ENCODE measurements at places on chromosomes 3 and 15. TPM values are rescaled to one million over a fixed set of nuclear protein-coding genes. Genes with fewer than 3 reads are reported as not detected.

The ADIPOQ gene
- total RNA-seq: 1.8 TPM

The NAA80 gene
- total RNA-seq: 7.9 TPM

The HAUS2 gene
- 11.3 TPM for total RNA-seq

The SEMA3G gene
- 6.0 TPM for total RNA-seq

The CCDC174 gene
- total RNA-seq: 13.5 TPM

The CTXND1 gene
- 0.04 TPM for total RNA-seq

DNA sequence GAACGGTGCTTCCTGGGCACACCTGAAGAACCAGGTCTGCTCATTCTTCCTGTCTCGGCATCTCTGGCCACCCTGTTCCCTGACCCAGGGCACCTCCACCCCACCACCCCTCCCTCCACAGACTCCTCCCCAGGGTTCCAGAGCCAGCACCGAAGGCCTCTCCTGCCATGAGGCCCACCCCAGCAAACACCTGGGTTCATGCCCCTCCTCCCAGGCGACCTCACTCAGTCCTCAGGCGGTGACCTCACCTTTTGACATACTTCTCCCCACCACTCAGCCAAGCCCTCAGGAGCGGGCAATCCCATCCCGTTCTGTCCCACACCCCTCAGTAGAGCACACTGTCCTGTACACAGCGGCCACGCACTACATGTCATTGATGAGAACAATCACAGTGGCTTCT is 72.3 kb downstream of the RPN1 start:
- DNase-seq: no peak
- H3K36me3 ChIP-seq: no peaks in the 10 kb centered on the region
- no peak overlapping the region for H3K4me3 ChIP-seq

- no peaks in the 10 kb centered on the region for H3K36me3 ChIP-seq
- no peaks in the 10 kb centered on the region for H3K27me3 ChIP-seq
- DNase-seq: no peak
- no peak overlapping the region for H3K4me3 ChIP-seq
- H3K4me1 ChIP-seq: no peaks in the 10 kb centered on the region
Observed at GRCh38 chr3:58657571-58658141, 8.9 kb downstream of the FAM3D start.

DNA sequence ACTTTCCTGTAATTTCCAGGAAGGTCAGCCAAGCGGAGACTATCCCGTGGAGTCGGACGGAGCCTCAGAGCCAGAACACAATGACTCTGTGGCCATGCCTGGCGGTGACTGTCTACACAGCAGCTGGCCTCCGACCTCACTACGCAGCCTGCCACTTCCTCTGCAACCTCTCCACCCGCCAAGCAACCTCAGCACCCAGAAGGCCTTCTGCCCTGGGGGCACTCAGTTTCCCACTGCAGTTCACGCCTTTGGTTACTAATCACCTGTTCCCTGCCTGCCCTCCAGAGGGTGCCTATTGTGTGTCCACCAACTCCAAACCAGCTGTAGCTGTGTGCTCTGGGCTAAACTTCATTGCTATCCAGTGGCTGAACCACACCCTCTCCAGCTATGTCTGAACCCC is 44.0 kb downstream of the TM2D3 start:
- peaks cover 39% of the 10 kb centered on the region for H3K4me1 ChIP-seq
- no peak overlapping the region for H3K4me3 ChIP-seq
- peak; percentile 52 for DNase-seq
- no peak overlapping the region for H3K27ac ChIP-seq
- H3K36me3 ChIP-seq: no peaks in the 10 kb centered on the region

GRCh38 chr15:74865316-74865715 is 7.8 kb downstream of the SCAMP2 start:
- H3K4me1 ChIP-seq: peaks cover 56% of the 10 kb centered on the region
- H3K27me3 ChIP-seq: no peaks in the 10 kb centered on the region
- DNase-seq: no peak
- no peak overlapping the region for H3K27ac ChIP-seq

- H3K4me3 ChIP-seq: no peak overlapping the region
- H3K36me3 ChIP-seq: no peaks in the 10 kb centered on the region
- H3K27ac ChIP-seq: no peak overlapping the region
Observed at GRCh38 chr15:66863390-66864085, 161.5 kb downstream of the SMAD6 start.

DNA sequence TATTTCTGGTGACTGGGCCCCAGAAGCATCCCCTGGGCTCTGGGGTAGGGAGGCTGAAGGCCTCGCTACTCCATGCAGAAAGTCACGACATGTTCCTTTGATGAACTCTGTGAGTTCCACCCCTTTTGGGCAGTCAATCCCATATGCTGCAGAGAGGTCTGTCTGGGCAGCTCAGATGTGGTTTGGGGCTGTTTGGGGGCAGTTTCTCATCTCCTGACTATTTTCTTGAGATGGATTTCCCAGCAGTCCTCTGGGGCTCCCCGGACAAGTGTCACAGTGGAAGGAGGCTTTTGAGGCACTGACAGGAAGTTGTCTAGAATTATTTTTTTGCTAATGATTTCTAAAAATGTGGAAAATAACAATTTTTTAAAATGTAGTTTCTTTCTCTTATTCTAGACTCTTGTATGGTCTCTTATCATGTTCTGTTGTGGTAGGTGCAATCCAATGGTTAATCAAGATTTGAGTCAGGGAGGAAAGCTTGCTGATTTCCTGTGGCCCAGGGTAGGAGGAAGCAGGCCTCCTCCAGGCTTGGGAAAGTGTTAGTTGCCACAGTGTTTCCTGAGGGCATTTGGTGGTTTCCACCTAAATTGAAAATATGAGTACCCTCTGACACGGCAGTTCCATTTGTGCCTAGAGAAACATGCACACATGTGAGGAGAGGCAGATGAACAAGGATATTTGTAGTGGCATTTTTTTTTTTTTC is 19.9 kb upstream of the TATDN2 start:
- peaks cover 2% of the 10 kb centered on the region for H3K36me3 ChIP-seq
- no peak overlapping the region for H3K4me3 ChIP-seq
- no peak overlapping the region for H3K27ac ChIP-seq

DNA sequence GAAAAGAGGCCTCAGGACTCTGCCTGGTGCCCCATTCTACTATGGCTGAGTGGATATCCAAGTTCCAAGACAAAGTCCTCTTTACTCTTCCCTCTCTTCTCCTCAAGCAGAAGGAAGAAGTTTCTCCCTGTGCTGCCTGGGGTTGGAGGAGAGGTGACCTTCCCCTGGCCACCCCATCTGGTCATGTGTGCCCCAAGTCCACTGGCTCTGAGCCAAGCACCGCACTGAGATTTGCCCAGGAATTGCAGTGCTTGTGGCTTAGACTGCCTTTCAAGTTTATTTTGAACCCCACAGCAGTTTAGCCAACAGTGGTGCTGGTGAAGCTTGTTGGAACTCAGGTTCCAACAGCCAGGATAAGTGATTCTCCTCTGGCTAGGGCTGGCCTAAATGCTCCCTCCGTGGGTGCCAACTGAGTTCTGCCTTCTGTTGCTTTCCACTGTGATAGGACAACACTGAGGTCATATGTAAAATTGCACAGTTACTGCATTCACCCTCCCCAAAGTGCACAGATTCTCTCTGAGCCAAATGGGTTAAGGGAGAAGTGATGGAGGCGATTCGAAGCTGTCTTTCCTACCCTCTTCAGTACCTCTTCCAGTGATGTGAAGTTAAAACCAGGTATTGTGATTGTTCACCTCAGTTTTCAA is 69.9 kb downstream of the TMCO5A start:
- no peaks in the 10 kb centered on the region for H3K36me3 ChIP-seq
- no peak overlapping the region for H3K27ac ChIP-seq
- no peak for DNase-seq
- H3K4me1 ChIP-seq: no peaks in the 10 kb centered on the region
- H3K27me3 ChIP-seq: no peaks in the 10 kb centered on the region
- no peak overlapping the region for H3K4me3 ChIP-seq

DNA sequence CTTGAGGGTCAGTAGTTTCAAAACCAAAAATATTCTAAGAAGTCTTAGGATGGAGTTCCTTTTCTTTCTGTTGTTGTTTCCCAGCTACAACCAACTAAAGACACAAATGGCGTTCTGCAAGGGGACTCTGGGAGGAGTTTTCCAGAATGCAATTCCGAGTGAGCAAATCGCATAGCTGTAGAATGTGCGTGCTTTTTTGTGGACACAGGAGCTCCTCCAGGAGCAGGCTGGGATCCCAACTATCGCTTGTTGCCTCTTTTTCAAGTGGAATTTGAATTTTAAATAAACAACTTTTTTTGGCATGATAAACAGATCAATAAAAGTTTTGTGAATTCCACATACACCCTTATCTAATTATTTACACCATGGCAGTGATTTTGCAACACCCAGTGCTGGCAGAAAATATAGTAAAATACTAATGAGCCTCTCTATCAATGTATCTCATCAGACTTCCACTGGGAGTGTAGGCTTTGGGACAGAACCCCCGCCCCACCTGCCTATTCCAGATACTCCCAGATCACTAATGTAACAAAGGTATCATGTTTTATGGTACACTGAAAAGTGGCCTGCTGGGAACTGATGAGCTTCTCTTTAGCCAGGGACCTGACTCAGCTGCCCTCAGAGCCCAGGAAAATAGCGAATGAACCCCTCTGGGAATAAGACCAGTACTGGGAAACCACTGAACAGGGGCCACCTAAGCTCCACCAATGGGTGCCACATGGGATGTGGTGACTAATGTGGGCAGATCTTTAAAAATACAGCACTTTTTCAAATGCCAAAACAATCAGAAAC is 66.4 kb downstream of the LMCD1 start:
- H3K4me3 ChIP-seq: no peak overlapping the region
- H3K4me1 ChIP-seq: peaks cover 9% of the 10 kb centered on the region
- peaks cover 89% of the 10 kb centered on the region for H3K36me3 ChIP-seq
- H3K27me3 ChIP-seq: no peaks in the 10 kb centered on the region
- H3K27ac ChIP-seq: peak overlapping the region; percentile 24

DNA sequence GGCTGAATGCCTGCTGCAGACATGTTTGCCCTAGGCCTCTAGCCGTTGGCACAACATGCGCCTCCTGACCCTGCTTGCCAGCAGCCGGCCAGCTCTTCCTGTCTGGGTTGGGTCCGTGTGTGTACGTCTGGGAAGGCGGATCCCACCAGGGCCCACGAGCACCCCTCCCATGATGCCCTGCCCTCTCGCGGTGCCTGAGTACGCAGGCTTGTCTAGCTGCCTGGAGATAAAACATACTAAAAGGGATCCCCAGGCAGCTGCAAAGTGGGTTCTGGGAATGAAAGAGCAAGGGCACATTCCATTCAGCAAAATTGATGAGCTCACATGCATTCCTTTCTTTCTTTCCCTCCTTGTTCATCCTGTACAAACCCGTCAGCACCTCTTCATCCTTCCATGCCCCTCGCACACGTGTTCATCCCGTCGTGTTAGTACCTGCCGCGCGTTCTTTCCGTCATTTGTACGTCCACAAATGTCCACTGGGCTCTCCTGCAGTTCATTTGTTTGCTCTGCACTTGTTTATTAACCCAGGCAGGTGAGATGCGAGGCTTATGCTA is 74.3 kb downstream of the FBLN2 start:
- no peak overlapping the region for H3K4me3 ChIP-seq
- no peaks in the 10 kb centered on the region for H3K36me3 ChIP-seq
- H3K27me3 ChIP-seq: no peaks in the 10 kb centered on the region
- no peaks in the 10 kb centered on the region for H3K4me1 ChIP-seq
- no peak for DNase-seq

DNA sequence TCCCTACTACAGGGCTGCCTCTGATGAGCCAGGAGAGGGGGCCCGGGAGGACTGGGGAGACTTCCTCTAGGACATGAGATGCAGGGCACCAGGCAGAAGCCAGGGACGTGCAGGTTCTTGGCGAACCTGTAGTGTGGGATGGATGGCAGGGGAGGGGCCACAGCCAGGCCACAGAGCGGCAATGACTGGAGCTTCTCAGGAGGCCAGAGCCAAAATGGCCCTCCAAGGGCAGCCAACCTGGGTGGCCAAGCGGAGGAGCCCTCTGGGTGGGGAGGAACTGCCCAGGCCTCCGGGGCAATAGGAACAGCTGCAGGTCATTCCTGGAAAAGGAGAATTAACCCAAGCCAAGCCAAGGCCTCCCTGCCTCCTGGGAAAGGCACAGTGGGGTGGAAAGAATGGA is 224.5 kb downstream of the XXYLT1 start:
- H3K4me1 ChIP-seq: peaks cover 9% of the 10 kb centered on the region
- H3K27me3 ChIP-seq: no peaks in the 10 kb centered on the region
- no peak for DNase-seq
- no peaks in the 10 kb centered on the region for H3K36me3 ChIP-seq
- no peak overlapping the region for H3K27ac ChIP-seq
- H3K4me3 ChIP-seq: no peak overlapping the region

DNA sequence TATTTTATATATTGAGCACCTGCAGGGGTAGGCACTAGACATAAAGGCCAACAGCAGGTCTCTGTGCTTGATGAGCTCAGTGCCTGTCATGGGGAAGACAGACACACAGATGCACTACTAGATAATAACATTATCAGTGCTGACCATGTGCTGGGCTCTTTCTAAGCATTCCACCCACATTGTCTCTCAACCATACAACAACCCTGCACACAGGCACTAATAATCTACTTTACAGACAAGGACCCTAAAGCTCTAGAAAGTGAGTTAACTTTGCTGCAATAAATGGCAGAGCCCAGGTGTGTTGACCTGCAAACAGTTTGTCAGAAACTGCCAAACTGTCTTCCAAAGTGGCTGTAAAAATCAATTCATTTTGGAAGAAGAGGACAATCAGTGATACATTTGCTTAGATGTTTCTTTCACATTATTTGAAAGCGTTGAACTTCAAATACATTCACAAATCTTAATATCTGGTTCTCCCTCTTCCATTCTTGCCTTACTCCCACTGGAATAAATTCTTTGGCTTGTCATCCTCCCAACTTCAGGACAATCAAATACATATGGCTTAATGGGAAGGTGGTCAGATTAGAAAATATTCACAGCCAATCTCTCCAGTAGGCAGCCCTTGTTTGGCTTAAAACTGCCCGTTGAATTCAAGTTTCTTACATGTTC is 11.0 kb upstream of the PP2D1 start:
- H3K27me3 ChIP-seq: no peaks in the 10 kb centered on the region
- H3K27ac ChIP-seq: peak overlapping the region; percentile 42
- H3K36me3 ChIP-seq: no peaks in the 10 kb centered on the region
- no peak overlapping the region for H3K4me3 ChIP-seq
- no peak for DNase-seq

DNA sequence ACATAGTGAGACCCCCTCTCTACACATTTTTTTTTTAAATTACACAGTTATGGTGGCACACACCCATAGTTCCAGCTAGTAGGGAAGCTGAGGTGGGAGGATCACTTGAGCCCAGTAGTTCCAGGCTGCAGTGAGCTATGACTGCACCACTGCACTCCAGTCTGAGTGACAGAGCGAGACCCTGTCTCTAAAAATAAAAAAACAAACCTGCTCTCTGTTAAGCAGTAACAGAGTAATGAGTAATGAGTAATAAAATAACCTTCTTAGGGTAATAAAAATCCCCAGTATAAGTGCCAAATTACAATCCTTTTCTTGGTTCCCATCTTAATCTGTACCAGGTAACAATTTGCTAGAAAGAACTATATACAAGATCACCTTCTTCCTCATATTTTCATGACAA is 65.9 kb upstream of the PLXND1 start:
- H3K4me1 ChIP-seq: peaks cover 65% of the 10 kb centered on the region
- H3K36me3 ChIP-seq: peaks cover 2% of the 10 kb centered on the region
- no peaks in the 10 kb centered on the region for H3K27me3 ChIP-seq
- no peak overlapping the region for H3K4me3 ChIP-seq

Data from psoas muscle (tissue), 8 donors.